Activated CD4-positive, alpha-beta T cell treated with anti-CD3 and anti-CD28 coated beads, Interleukin-2, amount 50 U/mL, for 48 hours (primary cell): ENCODE measurements at places on chromosomes 4 and X.

GRCh38 chrX:12360986-12361598 lies 222.8 kb downstream of the FRMPD4 start:
- DNase-seq = no peak

DNA sequence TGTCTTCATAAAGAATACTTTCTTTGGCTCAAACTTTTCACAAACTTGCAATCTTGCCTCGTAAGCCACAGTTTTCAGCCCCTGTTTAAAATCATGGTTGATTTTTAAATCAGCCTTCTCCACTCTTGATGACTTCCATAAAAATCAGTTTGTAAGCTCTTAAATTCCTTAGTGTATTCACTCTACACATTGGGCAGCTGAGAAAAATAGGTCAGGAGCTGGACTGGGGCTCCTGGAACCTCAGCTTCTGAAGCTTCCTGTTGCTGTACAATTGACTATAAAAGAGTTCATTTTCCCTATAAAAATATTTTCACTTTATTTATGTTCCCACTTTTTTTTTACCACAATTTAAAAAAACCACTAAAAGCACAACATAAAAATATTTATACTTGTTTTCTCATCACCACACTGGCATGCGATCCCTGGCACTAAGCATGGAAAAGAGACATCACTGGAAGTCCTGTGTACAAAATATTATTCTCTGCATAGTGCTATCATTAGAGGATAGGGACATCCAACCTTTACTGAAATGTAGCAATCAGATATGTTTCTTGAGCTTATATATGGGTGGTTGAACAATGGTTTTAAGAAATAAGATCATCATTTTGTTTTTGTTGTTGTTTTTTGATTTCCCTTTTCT lies 345.7 kb downstream of the FBXO8 start:
- DNase-seq = no peak

DNA sequence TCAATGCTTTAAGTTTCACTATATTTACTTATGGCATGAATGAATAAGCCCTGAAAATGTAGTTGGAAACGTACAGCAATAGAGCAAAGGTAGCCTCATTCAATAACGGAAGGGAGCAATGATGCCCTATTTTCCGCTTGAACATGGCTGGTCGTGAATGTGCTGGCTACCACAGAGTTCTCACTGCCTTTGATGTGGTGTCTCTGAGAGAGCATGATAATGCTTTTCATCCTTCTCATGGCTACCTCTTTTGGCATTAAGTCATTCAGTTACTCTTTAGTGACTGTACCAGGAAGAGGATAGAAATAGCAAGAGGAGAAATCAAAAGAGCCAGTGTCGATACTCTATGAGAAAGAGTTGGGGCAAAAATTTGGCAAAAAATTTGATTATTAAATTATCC lies 308.0 kb downstream of the PPP3CA start:
- DNase-seq = peak; percentile 43

DNA sequence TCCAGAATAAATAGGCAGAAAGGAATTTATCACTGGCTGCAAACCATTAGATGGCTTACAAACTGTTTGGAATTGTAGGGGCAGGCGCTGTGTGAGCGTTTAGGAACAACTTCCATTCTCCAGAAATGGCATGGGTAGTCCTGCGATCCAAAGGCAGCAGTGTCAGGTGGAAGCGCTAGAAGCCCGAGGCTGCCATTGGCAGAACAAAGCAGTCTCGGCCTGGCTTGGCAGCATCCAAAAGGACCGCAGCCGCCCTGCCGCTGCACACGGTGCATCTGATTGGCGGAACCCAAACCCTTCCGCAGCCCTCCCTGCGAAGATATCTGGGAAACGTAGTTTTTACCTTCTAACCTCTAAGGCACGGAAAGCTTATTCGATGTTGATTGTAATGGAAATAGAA lies 23.6 kb upstream of the YTHDC1 start:
- DNase-seq = peak; percentile 68

DNA sequence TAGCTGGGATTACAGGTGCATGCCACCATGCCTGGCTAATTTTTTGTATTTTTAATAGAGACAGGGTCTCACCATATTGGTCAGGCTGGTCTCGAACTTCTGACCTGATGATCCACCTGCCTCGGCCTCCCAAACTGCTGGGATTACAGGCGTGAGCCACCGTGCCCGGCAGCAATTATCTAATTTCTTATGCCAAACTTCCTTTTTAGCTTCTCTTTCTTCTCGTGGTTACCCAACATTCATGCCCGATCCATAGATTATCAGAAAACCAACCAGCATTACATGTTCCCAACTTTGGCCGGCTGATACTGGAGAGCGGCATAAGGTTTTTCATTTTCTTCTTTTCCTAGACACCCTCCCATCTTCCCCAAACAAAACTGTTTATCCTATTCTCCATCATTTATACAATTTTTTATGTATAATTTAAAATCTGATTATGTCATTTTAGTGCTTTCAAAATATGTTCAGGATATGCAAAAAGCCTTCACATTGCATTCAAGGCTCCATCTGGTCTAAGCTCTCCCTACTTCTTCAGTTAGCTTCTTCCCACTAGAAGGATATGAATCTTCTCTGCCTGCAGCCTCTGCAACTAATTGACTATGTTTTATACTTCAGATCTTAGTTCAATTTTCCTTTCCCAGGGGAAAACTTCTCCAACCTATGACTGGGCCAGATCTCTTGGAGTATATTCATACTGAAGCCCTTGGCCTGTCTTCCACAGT lies 8.7 kb downstream of the SLC7A11 start:
- no peak for DNase-seq

GRCh38 chr4:4288098-4288497 lies 1.9 kb downstream of the LYAR start:
- no peak for DNase-seq

DNA sequence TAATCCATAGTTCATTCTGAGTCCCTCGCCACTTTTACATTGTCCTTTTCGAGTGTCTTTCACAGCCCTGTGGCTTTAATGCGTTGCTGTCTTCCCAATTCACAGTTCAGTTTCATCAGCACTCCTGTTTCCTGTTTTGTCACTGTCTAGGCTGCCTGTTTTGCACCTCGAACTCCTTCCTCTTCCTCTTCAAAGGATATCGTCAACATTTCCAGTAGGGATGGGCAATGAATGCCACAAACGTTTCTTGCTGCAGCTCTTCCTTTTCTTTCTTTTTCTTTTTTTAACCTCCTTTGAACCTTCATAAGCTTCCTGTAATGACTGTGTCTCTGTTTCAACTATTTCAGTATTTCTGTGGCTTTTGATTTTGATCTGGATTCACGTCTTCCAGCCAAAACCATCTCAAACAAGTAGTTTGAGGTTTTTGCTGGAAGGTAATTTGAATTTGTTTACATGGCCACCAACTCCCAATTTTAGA lies 105.4 kb downstream of the ANXA3 start:
- DNase-seq = peak; percentile 17

DNA sequence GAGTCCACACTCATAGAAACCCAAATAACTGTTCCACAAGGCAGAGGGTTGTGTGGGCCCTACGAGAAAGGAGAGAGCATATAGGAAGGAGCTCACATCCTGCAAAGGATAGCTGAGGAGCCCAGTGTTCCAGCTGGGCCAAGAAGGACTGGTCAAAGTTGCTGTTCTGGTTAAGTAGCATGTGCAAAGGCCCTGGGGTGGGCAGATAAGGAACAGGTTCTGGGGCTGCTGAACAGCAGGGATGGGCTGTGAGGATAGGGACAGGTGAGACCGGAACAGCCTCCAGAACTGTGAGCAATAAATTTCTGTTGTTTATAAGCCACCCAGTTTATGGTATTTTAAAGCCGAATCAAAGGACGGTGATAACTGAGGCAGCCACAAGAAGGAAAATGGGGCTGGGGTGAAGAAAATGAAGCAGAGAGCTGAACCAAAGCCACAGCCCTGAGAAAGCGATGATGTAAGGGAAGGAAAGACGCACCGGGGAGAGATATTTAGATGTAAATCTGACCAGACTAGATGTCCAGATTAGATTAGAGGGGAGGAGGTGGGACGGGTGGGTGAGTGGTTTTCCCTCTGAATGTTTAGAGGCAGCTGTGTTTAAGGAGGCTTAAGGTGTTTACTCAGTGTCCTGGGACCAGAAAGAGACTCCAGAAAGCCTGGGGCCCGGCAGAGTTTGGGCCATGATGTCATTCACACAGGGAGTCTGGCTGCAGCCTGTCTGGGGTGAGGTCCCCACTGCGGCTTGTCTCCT lies 180.8 kb upstream of the BCOR start:
- peak; percentile 35 for DNase-seq

DNA sequence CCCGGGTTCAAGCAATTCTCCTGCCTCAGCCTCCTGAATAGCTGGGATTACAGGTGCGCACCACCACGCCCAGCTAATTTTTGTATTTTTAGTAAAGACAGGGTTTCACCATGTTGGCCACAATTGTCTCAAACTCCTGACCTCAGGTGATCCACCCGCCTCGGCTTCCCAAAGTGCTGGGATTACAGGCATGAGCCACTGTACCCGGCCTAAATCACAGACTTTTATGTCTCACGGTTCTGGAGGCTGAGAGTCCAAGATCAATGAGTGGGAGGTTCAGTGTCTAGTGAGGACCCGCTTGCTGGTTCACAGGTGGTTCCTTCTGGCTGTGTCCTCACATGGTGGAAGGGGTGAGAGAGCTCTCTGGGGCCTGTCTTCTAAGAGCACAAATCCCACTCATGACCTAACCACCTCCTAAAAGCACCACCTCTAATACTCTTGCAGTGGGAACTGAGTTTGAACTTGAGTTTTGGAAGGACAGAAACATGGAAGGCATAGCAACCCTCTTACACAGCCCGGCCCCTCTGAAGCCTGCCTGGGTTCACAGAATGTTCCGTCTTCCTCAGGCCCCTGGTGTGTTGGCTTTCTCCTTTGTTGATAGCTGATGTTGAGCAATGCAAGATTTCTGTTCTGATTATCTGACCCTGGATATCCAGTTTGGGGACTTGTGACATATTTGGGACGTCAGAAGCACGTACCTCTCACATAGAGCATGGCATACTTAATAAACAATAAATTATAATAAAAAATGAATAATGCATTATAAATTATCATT lies 1.9 kb upstream of the AKAP17A start:
- DNase-seq = no peak

DNA sequence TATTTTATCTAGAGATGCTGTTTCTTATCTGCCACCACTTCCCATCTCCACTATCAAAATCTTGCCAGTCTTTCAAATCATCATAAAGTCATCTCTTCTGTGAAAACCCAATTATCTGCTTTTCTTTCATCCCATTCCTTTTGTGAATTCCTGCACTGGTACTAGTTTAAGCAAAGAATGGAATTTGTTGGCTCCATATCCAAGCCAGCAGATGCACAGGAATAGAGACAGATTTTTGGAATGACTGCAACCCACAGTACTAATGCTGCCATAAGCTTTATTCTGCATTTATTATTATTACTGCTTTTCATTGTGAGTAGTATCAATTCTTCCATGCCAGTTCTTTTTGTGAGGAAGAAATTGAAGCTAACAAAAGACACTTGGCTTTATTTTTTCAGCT lies 616.7 kb downstream of the RAPGEF2 start:
- no peak for DNase-seq
